SJSA1 (cell line): ENCODE measurements at places on chromosomes 4 and X. TPM values are rescaled to one million over a fixed set of nuclear protein-coding genes. Genes with fewer than 3 reads are reported as not detected.

Gene HMGN5
- total RNA-seq: 1.1 and 2.5 TPM in 2 replicates

Gene PRSS12
- total RNA-seq: 9.7 and 15.6 TPM in 2 replicates

Gene TLR10
- total RNA-seq: not detected in 2 replicates

Gene PPP4R3C
- not detected in 2 replicates for total RNA-seq

Gene NALF2
- total RNA-seq: not detected in 2 replicates

Gene GABRE
- total RNA-seq: 9.8 and 17.1 TPM in 2 replicates

Gene CACNA1F
- not detected in 2 replicates for total RNA-seq

Gene FBXO8
- total RNA-seq: 17.8 and 26.2 TPM in 2 replicates

Gene NUP62CL
- not detected in 2 replicates for total RNA-seq

Gene TCEANC
- 2.6 and 2.7 TPM in 2 replicates for total RNA-seq

Gene CSN1S1
- not detected in 2 replicates for total RNA-seq

Gene RAB40AL
- total RNA-seq: 0.18 TPM in 1 of 2 replicates, not detected in the other

Gene NPNT
- not detected in 2 replicates for total RNA-seq

Gene HMGB3
- total RNA-seq: 74.8 and 233 TPM in 2 replicates

Gene PPEF1
- not detected in 2 replicates for total RNA-seq

Gene GUCY2F
- total RNA-seq: not detected in 2 replicates

Gene RHOXF2
- not detected in 2 replicates for total RNA-seq

Gene TFE3
- 43.0 and 64.3 TPM in 2 replicates for total RNA-seq

Gene VCX2
- not detected in 2 replicates for total RNA-seq

Gene MAGEB10
- not detected in 2 replicates for total RNA-seq

Gene STATH
- total RNA-seq: not detected in 2 replicates

Gene HSFX2
- not detected in 2 replicates for total RNA-seq

Gene IGFBP7
- 1,151 and 1,739 TPM in 2 replicates for total RNA-seq

Gene MAGEB2
- total RNA-seq: not detected in 2 replicates
